CD8-positive, alpha-beta memory T cell (primary cell): ENCODE measurements at places on chromosomes 7 and 10. TPM values are rescaled to one million over a fixed set of nuclear protein-coding genes. Genes with fewer than 3 reads are reported as not detected.

GRCh38 chr7:134730411-134730829, 49.0 kb upstream of the CALD1 start:
- no peak for DNase-seq

GRCh38 chr7:141074162-141074991, 513 bp downstream of the TMEM178B start:
- DNase-seq: no peak

DNA sequence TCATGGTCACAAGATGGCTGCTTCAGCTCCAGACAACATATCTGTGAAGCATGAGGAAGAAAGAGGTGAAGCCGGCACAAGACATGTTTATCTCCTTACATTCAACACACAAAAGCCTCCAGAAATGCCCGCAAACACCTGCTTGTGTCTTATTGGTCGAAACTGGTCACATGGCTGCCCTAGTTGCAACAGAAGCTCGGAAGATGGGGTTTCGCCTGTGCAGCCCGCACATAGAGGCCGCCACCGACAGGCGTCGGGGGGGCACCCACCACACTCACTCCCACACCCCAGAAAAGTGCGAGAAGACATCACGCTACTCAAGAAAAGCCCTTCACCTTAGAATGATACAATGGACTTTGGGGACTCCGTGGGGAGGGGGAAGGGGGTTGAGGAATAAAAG, 63.0 kb upstream of the MGMT start:
- DNase-seq: no peak

Gene DPP6
- not detected for polyA plus RNA-seq

DNA sequence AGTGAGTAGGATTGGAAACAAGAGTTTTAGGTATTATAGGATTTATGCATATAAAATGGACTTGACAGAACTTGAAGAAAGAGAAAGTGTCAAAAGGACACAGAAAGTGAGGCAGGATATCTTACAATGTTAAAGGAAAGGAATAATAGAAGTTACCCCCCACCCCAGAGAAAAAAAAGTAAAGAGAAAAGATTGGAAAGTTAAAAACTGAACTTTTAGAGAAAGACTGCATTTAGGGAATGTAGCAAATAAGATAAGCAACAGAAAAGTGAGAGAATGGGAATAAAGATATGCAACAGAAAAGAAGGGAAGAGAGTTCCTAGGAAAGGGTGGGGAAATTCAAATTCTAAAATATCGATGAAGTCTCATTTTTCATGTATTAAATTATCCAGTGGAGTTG, 250.5 kb upstream of the KAT6B start:
- DNase-seq: no peak

Gene PITX3
- polyA plus RNA-seq: not detected

GRCh38 chr7:128435327-128435686, 20.4 kb upstream of the HILPDA start:
- DNase-seq: no peak

DNA sequence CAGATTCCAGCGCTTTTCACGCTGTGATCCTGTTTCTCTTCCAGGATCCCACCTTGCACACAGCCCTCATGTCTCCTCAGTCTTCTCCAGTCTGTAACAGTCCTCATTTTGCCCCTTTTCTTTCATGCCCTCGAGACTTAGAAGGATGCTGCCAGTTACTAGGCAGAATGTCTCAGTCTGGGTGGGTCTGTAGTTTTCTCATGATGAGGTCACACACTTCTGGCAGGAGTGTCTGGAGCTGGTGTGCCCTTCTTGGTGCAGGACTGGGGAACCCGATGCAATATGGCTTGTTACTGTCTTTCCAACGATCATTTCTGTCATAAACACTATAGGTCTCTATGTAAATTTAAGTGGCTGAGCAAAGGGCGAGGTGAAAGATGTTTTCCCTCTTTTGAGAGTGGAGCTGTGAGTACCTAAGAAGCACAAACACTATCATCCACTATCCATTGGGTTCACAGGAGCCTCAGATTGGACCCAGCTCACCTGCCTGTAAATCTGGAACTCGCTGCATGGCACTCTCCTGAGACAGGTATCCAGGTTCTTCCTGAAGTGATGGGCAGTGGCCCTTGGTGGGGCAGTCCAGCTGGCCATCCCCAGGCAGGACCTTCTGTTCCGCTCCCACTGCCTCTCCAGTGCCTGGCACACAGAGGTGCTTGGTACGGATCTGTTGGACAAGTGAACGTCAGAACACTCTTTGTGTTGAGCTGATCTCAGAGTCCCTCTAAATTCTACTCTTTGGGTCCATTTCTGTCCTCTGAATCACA, 64.3 kb upstream of the ZNF32 start:
- no peak for DNase-seq

Gene OR13A1
- polyA plus RNA-seq: 0.29 TPM

Gene HMX3
- not detected for polyA plus RNA-seq

Gene GDF2
- polyA plus RNA-seq: not detected

DNA sequence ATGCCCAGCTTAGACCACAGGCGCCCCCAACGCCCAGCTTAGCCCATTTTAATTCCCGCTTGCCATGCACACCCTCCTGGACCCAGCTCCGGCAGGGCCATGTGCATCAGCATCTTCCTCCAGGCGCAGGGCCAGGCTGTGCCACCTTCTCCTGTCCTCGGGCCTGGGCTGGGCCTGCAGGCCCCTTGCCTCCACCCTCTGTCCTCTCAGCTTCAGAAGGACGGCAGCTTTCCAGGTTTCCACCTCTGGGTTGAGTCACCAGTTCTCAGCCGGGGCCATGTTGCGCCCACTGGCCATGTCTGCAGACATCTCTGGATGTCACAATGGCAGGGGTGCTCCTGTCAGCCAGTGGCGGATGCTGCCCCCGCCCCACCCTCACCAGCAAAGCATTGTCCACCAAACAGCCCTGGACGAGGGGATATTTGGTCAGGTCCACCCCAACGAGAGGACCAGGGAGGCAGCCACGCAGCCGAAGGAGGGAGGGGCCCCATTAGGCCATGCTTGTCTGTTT, 59.1 kb upstream of the NKX6-2 start:
- no peak for DNase-seq

DNA sequence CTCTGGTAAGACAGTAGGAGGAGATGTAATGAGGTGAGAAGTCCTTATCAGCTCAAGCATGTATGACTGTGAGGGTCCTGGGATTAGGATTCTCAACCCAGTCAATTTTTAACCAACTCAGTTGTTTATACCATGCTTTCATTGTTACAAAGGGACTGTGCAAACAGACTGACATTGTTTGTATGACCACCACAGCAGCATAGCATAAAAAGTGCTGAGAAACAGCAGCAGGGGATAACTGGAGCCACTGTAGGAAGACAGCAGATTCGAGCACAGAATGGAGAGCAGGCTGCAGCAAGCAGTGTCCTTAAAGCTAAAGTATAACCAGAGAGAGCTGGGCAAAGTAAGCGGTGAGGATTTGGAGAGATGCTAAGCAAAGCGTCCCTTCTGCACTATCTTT, 829.5 kb downstream of the REEP3 start:
- DNase-seq: no peak

Gene GSTK1
- polyA plus RNA-seq: 532 TPM

Gene CDNF
- polyA plus RNA-seq: 0.47 TPM

- DNase-seq: no peak
Observed at GRCh38 chr7:37377231-37377630, 71.4 kb downstream of the ELMO1 start.

Gene C7orf57
- not detected for polyA plus RNA-seq

Gene GIMAP4
- polyA plus RNA-seq: 577 TPM

DNA sequence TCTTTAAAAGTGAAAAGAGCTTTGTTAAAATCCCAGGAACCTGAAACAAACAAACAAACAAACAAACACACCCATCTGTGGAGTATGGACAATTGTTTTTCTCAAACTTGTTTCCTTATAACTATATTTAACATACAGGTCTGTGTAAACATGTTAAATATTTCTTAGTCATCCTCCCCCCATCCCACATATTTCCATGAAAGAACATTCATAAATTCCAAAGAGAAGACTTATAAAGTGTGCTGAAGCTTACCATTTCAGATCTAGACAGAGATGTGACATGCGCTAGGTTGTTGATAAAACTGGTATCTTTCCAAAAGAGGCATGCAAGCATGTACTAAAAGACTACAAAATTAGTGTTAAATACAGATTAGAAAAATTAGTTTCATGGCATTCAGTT, 6.5 kb downstream of the FKBP14 start:
- no peak for DNase-seq

Gene MET
- polyA plus RNA-seq: not detected

Gene ASNS
- polyA plus RNA-seq: 13.0 TPM

Gene CYP3A4
- polyA plus RNA-seq: not detected

DNA sequence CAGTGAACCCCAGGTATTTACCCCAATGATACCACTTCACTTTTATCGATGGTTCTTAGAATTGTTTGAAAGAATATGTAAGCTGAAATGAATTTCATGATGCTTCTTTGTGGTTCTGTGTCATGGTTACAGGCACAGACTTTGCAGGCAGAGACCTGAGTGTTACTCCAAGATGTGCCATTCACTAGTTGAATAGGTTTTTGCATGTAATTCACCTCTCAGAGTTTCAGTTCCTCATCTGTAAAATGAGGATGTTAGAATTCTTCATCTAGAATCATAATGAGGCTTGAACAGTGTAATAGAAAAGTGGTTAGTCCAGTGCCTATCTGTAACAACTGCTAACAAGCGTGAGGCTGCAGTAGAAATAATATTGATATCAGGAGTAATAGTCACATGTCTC, 54.6 kb downstream of the VSTM2A start:
- no peak for DNase-seq

DNA sequence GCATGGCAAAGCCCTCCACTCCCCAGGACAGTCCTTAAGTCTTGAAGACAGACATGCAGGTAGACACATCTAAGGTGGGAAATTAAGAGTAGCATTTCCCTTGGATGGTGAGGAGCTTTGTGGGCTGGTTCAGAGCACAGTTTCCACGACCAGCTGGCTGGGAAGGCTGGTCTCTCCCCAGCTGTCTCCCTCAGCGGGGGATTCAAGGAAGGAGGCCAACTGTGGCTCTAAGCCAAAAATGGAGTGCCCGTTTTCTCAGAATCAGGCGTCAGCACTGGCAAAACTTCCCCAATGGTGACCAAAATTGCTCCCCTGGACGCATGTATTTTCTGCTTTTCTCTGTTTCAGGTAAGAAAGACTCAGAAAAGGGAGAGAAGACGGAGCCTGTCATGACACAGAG, 230.6 kb upstream of the FZD8 start:
- no peak for DNase-seq

Gene CAV1
- polyA plus RNA-seq: not detected
